Airway epithelial cell (primary cell): ENCODE measurements at places on chromosomes 2 and 18. TPM values are rescaled to one million over a fixed set of nuclear protein-coding genes. Genes with fewer than 3 reads are reported as not detected.

NCK2 gene
- 39.5 and 49.2 TPM in 2 replicates for total RNA-seq

BOK gene
- 48.3 and 54.0 TPM in 2 replicates for total RNA-seq

ALPG gene
- not detected in 2 replicates for total RNA-seq

CFAP65 gene
- not detected in 2 replicates for total RNA-seq

SOWAHC gene
- total RNA-seq = 45.2 and 53.9 TPM in 2 replicates

CYP27A1 gene
- 0.37 and 0.56 TPM in 2 replicates for total RNA-seq
